ENCODE measurements at places on chromosomes 1 and 21.

GRCh38 chr1:181674617-181675016 is 191.3 kb downstream of the CACNA1E start:
- no peak for DNase-seq

DNA sequence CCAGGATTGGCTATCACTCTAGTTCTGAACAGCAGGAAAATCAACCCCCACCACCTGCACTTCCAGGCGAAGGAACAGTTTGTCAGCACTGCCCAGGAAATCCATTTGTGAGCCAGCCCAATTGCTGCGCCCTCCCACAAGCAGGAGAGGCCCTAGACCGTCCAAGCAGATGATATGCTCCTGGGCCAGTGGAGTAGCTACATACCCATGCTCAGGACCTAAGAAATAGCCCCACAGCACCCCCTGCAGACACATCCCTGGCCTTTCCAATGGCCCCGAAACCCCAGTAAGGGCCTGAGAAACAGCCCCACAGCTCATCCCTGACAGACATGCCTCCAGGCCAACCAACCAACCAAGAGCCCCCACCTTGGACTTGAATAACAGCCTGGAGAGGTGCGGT is 111.5 kb upstream of the ZC3H11B start:
- DNase-seq = no peak

- DNase-seq = no peak
Measured at GRCh38 chr1:54518489-54518888, 29.5 kb upstream of the ACOT11 start.

DNA sequence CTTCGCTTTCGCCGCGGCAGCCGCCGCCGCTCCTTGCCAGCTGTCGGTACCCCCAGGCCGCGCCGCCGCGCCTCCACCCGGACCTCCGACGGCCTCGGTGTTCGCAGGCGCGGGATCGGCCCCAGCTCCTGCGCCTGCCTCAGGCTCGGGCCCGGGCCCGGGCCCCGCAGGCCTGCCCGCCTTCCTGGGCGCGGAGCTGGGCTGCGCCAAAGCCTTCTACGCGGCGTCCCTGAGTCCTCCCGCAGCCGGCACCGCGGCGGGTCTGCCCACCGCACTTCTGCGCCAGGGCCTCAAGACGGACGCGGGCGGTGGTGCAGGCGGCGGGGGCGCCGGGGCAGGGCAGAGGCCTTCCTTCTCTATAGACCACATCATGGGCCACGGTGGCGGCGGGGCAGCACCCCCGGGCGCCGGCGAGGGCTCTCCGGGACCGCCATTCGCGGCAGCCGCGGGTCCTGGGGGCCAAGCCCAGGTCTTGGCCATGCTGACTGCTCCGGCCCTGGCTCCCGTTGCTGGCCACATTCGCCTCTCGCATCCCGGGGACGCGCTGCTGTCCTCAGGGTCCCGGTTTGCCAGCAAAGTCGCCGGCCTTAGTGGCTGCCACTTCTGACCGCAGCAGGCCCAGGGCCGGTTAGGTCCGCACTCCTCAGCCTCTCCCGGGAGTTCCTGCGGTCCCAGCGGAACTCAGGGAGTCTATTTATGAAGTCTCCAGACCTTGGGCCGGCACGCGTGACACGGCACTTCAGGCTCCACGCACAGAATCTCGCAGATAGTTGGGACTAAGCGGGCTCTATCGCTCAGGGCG is 1.4 kb downstream of the FOXD2 start:
- DNase-seq = no peak

GRCh38 chr1:92485381-92486250 is 1.1 kb downstream of the GFI1 start:
- DNase-seq = no peak

DNA sequence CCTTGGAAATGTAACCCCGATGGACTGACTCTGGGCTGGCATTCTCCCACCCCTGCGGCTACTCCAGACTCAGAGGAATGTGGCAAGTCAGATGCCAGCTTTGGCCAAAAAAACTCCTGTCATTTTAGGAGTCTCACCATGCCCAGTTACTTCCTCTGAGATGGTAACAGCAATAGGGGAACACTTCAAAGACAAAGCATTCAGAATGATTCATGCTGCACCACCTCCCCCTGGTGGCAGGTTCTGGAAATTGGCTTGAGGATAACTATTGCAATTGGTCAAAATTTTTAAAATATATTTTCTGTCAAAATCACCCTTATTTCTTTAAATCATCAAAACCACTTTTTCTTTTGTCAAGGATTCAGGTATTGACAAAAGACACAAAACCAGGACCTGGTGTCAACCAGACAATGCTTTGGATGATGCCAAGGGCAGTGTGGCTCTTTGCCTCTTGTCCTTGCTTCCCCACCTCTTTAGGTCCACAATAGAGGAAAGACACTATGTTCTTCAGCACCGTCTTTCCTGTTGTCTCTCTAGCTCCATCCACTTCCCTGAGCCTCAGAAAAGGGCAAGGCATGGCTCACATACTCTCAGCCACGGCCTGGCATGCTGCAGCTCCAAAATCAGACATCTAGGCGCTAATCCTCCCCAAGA is 9.9 kb upstream of the CDCA8 start:
- DNase-seq = no peak

DNA sequence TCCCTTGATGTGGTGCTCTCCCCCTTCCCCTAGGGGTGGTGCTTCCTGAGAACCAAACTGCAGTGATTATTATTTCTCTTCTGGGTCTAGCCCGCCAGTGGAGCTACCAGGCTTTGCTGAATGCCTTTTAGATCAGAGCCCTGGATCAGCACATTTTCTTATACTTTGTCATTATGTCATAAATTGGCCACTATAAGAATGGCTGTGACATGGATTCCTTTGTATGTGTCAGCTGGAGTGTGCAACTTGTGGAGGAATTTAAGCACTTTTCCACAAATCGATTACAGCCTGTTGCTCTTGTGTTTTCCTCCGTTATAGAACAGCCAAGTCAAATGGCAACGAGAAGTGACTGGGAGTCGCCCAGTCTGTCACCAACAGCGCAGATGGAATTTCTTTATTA is 273.3 kb downstream of the DUSP10 start:
- DNase-seq = no peak

DNA sequence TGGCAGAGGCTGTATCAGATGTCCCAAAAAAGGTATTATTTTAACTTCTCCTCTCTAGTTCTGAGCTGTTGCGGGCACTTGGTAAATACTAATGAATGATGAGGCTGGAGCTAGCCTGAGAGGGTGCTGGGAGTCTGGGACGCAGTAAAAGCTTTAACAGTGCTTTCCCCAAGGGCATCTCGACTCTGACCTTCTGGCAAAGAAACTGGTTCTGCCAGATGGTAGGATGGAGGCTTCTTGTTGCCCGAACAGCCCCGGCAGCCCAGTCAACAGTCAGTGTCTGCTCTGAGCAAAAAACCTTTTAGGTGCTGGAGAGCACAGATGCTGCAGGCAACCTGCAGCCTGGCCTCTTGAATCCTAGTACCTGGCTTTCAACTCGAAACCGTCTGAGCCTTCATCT is 2.5 kb upstream of the PNRC2 start:
- no peak for DNase-seq

DNA sequence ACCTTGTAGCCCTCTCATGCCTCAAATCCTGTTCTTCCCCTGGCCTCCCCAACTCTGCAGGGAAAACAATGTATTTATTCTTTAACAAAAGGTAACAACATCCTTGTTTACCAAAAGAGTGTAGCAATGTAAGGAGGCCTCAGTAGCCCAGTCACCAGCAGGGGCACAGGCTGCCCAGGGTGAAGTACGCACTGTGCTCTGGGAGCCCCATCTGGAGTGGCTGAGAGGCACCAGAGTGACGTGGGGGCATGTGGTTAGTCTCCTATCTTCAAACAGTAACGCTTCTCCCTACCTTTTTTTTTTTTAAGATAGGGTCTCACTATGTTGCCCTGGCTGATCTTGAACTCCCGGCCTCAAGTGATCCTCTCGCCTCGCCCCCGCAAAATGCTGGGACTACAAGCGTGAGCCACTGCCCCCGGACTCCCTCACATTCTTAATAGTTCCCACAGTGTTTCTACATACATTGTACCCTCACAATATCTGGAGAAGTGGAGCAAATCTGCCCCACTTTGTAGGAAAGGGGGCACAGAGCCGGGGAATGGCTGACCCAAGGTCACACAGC is 51.3 kb upstream of the ECE1 start:
- DNase-seq = no peak

GRCh38 chr1:55396381-55396891 is 181.3 kb upstream of the USP24 start:
- DNase-seq = no peak

DNA sequence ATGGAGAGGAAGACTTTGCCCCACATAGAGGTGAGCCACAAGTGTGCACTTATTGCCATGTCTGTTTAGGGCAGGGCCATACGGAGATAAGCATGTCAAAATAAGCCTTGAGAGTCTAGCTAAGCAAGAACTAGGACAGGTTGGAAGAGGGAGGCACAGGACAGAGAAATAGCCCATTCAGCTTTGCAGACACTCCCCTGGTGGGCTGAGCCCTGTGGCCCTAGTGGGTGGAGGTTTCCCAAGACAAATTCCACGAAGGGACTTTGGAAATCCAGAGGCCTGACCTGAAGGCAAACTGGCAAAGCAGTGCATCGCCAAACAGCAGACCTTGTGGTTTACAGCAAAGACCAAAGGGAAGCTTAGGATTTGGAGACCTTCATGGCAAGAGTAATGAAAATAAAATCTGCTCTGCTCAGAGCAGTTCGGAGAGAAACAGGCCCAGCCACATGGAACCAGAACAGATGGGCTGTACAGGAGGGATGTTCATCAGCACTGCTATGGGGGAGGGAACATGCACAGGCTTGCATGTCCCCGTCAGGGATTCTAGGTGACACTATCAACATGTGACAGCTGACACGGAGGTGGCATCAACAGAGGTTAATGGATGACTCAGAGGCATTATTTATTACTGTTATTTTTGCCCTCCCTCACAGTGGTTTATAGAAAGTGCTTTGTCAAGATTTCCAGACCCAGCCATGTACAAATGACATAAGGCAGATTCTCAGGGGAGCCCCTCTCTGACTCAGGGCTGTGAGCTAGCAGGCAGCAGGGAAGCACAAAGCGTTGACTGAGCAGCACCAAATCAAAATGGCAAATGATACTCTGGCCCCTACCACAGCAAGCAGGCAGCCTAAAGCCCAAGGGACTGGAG is 90.1 kb upstream of the IRF2BP2 start:
- DNase-seq = no peak

DNA sequence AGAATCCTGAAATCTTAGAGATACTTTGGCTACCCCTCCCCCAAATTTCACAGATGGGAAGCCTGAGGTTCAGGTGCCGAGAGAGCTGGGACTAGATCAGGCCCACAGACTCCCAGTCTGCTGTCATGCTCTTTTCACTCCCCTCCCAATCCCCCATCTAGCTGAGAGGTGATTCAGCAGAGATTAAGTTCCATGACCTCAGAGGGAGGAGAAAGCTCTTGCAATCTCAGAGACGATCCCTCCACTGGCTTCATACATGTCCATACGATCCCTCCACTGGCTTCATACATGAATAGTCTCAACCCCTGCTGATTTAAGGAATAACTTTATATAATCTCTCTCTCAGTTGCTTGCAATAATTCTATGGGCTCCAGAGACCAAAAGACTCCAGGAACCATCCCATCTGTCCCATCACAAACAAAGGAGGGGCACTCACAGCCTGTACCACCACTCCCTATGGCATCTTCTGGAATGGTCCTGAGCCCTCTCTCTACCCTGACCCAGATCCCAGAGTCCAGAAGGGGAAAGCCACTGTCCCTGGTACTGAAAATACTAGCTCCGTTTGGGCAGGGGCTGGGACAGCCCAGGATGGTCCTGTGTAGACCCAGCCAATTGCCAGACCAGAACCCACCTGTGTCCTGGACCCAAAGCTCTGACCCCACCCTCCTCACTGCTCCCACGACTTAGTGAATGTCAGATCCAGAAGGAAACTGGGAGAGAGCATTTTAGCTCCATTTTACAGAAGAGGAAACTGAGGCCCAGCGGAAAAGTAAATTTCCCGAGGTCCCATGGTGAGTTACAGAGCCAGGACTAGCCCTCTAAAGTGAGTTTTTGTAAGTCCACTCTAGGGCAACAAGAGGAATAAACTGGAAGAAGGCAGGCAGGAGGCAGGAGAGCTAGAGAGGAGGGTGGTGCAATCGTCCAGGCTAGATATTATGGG is 27.1 kb downstream of the RIMS3 start:
- DNase-seq = no peak

DNA sequence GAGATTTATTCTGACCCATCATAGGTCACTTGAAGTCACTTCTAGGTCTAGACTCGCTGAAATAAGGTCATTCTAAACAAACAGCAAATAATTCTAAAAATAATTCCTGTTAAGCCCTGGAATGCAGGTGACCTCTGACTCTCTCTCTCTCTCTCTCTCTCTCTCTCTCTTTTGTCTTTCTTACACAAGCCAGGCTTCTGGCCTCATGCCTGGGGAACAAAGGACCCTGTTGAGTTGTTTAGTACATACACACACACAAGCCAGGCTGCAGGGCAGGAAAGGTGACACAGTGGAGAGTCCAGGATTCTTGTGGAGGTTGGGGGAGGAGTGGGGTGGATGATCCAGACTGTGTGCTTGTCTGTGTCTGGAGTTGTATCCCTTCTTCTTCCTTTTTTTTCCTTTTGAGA is 4.0 kb upstream of the MEX3A start:
- DNase-seq = no peak

DNA sequence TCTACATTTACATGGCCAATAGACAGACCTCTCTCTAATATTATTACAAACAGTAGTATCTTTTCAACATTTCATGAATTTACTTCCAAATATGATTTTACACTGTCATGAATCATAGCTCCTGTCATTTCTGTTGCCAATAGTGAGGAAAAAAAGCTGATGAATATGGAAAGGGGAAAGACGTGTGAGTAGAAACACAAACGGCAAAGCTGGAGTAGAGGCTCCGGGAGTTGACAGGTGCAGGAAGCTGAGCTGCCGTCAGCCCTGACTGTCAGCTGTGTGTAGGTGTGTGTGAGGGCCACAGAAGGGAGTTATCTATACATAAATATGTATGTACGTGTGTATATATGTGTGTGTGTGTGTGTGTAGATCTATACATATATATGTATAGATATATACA is 416.9 kb downstream of the ZP4 start:
- DNase-seq = no peak

- DNase-seq = no peak
Measured at GRCh38 chr1:45522324-45523104, 830 bp upstream of the PRDX1 start.

DNA sequence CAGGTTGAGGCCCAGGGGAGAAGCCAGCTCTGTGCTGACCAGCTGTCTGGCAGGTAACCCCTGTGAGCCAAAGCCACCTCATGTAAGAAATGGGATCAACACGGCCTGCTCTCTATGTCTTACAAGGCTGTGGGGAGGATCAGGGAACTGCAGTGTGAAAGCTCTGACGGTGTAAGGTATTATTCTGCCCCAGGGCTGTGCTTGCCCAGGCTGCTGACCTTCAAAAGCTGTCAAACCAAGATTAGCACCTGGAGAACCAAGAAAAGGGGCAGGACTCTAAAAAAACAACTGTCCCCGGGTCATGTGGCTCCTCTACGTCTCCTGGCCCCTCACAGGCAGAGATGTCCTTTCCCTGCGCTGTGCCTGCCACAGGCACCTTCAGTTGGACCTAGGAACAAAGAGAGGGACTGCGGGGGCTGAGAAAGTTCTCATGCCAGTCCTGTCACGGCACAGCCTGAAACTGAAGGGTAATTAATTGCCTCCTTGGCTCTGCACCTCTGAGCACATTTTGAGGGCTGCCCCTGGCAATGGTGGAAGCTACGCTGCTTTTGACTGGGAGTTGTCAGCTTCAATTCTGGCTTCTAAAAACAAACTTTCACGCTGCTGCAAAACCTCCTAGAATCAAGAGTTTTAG is 77.6 kb downstream of the PGBD5 start:
- DNase-seq = no peak

GRCh38 chr21:14875704-14876523 is 188.9 kb downstream of the NRIP1 start:
- no peak for DNase-seq

GRCh38 chr1:207871117-207871649 is 39.7 kb downstream of the CD34 start:
- DNase-seq = no peak

All from HS-5 (cell line).